Suprapubic skin (tissue), 4 donors: ENCODE measurements at places on chromosomes 1 and 21. TPM values are rescaled to one million over a fixed set of nuclear protein-coding genes. Genes with fewer than 3 reads are reported as not detected.

DNA sequence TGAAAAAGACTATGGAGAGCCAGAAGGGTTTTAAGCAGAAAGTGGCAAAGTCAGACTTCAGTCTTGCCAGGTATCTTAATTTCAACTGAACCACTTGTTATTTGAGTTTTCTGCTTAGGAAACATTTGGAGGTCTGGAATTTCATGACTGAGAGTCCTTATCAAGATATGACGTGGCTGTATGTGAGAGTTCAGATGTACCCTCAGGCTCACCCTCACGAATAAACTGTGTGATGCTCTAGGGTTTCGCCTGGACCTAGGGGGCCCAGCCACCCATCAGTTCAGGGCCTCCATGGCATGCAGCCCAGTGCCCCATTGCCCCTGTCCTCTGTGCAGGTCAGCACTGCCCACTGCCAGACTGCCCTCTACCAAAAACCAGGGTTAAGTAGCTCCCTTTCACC lies 30.6 kb upstream of the TADA1 start:
- H3K36me3 ChIP-seq, result no peaks in the 10 kb centered on the region
- no peak overlapping the region for H3K27ac ChIP-seq
- no peaks in the 10 kb centered on the region for H3K27me3 ChIP-seq

CCDC27 gene
- not detected for total RNA-seq

DNA sequence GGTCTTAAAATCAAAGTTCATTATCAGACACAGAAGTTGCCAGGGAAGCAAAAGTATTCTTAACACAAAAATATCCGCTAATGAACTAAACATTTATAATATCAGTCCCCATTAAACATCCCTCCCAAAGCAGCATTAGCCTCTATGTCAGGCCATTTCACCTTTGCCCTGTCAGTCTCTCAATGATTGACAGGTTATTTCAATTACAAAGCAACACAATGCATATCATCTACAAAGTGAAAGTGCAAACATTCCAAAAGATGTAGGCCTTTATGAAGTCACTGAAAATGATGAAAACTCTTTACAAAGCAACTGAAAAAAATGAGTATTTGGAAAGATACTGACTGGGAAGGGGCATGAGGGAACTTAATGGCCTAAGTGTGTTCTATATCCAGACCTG lies 14.1 kb downstream of the ENAH start:
- H3K27me3 ChIP-seq, result no peaks in the 10 kb centered on the region
- H3K4me3 ChIP-seq, result no peak overlapping the region
- no peaks in the 10 kb centered on the region for H3K36me3 ChIP-seq

- H3K36me3 ChIP-seq, result no peaks in the 10 kb centered on the region
- no peaks in the 10 kb centered on the region for H3K4me1 ChIP-seq
- no peak overlapping the region for H3K27ac ChIP-seq
- no peak overlapping the region for H3K4me3 ChIP-seq
- no peaks in the 10 kb centered on the region for H3K27me3 ChIP-seq
- no peak for DNase-seq
These were observed 395.4 kb upstream of the ADAMTS5 start for GRCh38 chr21:27362249-27362648.

PRELP gene
- 16.2 TPM for total RNA-seq

FMO3 gene
- 3.8 TPM for total RNA-seq

PTGFR gene
- total RNA-seq, result 3.3 TPM

DNA sequence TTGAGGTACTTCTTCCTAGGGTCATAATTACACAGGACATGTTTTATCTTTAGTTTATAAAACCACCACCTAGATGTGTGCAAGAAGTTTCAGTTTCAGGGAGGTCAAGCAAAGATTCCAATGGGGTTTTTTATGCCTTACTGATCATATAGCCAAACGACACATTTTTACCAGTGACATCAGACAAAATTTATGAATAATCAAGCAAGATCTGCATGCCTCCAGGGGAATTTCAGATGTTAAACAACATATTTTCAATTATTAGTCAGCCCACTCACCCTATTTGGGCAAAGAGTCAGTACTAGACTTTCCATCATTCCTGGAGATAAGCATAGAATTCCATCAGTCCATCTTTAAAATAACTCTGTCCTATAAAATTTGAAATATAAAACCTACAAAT lies 867.4 kb downstream of the KCNT2 start:
- no peak overlapping the region for H3K4me3 ChIP-seq
- DNase-seq, result no peak
- H3K27ac ChIP-seq, result no peak overlapping the region
- no peaks in the 10 kb centered on the region for H3K4me1 ChIP-seq

OR4F16 gene
- total RNA-seq, result not detected

NUDC gene
- 39.8 TPM for total RNA-seq

GRCh38 chr1:231139125-231139649 lies 22.7 kb upstream of the TRIM67 start:
- no peaks in the 10 kb centered on the region for H3K36me3 ChIP-seq
- no peaks in the 10 kb centered on the region for H3K27me3 ChIP-seq
- H3K27ac ChIP-seq, result no peak overlapping the region
- no peak overlapping the region for H3K4me3 ChIP-seq
- H3K4me1 ChIP-seq, result peaks cover 7% of the 10 kb centered on the region

ITPKB gene
- total RNA-seq, result 38.6 TPM

ARHGEF19 gene
- total RNA-seq, result 49.4 TPM

GRCh38 chr1:45557422-45557944 lies 6.9 kb downstream of the AKR1A1 start:
- no peaks in the 10 kb centered on the region for H3K27me3 ChIP-seq
- H3K4me1 ChIP-seq, result peaks cover 11% of the 10 kb centered on the region
- no peak overlapping the region for H3K27ac ChIP-seq

G0S2 gene
- 24.6 TPM for total RNA-seq

- peaks cover 3% of the 10 kb centered on the region for H3K4me1 ChIP-seq
- H3K27ac ChIP-seq, result no peak overlapping the region
- no peak overlapping the region for H3K4me3 ChIP-seq
- H3K36me3 ChIP-seq, result no peaks in the 10 kb centered on the region
- DNase-seq, result no peak
These were observed 425.3 kb downstream of the DUSP10 start for GRCh38 chr1:221316491-221317056.

GRCh38 chr1:117585086-117585485 lies 20.8 kb upstream of the TENT5C start:
- H3K27me3 ChIP-seq, result no peaks in the 10 kb centered on the region
- peak; percentile 33 for DNase-seq
- no peak overlapping the region for H3K27ac ChIP-seq
- no peaks in the 10 kb centered on the region for H3K4me1 ChIP-seq
- H3K4me3 ChIP-seq, result no peak overlapping the region

DNA sequence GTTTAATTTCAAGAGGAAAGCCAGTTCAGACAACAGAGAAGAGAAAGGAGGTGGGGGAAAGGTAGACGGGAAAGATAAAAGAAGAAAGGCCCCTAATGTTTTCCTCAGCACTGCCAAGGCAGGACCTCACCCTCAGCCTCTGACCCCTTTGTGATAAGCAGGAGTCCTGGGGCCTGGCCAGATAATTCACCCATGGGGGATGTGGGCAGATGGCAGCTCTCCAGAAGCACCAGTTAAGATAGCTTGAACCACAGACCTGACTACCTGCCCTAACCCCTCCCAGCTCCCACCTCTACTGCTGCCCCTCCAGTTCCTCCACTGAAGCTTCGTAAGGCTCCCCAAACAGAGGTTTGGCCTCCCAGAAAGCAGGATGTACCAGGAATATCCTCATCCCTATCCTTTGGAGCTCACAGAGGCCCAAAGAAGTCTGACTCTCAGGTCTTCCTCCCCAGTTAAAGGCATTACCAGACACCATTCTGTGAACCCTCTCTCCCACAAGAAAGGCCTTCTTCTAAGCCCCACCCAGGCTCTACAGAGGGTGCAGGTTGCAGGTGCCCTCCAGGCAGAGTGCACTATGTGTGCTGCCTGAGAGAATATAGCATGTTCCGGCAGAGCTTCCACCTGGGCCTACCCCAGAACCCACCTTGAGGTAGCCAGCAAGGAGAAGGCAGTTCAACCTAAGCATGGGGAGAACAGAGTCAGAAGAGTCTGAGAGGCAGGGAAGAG lies 9.2 kb upstream of the SNAPIN start:
- H3K4me3 ChIP-seq, result no peak overlapping the region
- peaks cover 24% of the 10 kb centered on the region for H3K36me3 ChIP-seq
- H3K27me3 ChIP-seq, result no peaks in the 10 kb centered on the region
- H3K27ac ChIP-seq, result no peak overlapping the region
- peak; percentile 51 for DNase-seq
